ENCODE measurements at places on chromosomes 1 and 21.

DNA sequence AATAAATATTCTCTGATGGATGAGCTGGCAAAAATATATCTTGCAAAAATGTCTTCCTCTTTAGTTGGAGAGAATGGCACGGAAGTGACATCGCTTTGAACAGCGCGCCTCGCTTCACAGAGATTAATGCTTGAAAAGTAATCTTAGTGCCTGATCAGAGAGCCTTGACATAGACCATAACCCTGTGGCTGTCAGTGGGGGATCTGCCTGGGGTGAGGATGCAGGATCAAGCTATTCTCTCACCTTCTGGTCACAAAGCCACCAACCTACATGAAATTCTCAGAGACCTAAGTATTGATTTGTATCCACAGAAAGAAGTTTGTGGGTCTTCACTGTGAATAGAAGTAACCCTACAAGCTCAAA is 492.6 kb downstream of the LMO4 start:
- DNase-seq, result no peak

- DNase-seq, result peak; percentile 17
These were observed 104.9 kb upstream of the TMPRSS2 start for GRCh38 chr21:41612674-41613532.

DNA sequence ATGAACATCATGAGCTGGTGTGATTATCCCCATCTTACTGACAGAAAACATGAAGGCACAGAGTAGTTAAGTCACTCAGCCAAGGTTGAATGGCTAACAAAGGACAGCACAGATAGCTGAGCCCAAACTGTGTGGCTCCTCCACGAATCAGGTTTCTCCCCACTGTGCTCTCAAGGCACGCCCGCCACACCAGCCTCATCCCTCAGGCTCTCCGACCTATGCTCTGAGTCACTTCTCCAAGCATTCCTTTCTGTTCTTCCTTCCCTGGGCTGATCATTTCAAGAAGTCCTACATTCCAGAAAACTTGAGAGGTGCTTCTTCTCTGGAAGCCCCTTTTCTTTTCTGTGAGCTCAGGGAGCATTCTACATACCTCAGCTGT is 25.3 kb upstream of the SDC3 start:
- no peak for DNase-seq

DNA sequence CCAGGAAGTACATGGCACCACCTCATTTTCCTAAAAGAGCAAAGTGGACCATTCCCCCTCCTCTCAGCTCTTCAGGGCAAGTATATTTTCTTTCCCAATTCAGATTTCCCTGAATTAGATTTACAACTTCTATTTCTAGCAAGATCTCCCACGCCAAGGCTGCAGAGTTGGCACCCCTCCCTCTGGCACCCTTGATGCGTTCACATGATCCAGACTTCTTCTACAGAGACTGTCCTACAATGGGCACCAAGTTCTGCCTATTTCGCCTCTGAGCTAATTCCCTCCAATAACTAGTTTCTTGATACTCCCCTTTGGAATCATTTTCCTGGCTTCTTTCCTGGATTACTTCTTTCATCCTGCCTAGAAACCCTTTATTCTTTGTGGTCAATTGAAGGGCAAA is 122.0 kb downstream of the CDC7 start:
- DNase-seq, result no peak

DNA sequence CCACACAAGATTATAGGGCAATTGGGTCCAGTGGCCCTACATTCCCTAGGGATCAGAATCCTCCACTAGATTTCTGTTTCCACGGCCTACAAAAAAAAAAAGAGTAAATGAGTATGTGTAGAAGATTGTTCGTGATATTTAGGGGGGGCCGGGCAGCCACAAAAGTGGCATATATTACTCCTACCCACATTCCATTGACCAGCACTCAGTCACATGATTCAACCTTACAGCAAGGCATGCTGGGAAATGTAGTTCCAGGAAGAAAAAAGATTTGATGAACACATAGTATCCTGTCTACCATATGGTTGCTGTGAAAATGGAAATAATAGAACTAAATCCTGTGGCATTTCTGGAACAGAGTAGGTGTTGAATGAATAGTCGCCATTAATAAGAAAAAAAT is 43.4 kb upstream of the GJB5 start:
- no peak for DNase-seq

DNA sequence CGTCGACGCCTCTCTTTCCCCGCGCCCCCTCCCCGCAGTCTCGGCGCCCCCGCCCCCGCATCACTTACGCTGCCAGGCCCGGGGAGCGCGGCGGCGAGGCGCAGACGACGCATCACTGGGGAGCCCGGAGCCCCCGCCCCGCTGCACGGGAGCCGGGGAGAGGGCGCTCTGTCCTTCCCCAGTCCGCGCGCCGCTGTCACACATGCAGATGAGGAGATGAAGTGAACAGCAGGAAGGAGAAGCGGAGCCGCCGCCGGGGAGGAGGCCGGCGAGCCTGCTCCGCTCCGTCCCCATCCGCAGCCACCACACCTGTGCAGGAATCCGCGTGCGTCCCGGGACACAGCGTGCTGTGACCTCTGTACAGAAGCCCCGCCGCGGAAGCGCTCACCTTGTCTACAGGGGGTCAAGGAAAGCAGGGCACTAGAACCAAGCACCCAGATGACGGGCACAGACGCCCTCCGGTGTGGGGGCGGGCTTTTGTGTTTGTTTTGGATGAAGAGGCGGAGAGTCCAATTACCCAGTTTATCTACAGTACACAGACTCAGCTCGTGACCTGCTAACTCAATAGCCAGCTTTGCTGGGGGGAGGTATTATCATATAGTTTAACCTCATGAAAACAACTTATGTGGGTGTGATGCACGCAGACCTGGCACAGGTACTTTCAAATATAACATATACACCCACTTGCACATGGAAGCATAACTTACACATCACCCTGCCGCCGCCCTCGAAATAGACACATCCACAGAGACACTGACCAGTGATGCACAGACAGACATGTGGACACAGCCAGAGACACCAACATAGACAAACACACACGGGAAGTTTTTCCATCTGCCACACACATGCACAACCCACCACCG is 12.4 kb downstream of the KLHDC8A start:
- DNase-seq, result peak; percentile 21

DNA sequence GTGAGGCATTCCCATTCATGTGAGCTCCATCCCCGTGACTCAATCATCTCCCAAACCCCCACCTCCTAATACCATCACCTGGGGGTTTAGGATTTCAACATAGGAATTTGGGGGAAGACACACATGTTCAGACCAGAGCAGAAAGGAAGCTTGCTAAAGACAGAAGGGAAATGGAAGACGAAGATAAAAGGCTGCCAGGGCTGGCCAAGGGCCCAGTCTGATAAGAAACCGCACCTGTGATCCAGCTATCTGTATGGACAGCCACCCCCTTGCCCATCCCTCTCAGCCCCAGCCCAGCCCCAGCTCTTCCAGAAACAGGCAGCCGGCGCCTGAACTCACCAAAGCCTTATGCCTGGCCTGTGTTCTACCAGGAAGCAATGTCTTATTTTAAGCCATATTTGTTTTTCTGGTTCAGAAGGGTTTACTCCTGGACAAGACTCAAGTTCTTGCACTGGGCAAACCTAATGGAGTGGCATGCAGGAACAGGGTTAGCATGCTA is 198.4 kb upstream of the VAMP3 start:
- DNase-seq, result no peak

DNA sequence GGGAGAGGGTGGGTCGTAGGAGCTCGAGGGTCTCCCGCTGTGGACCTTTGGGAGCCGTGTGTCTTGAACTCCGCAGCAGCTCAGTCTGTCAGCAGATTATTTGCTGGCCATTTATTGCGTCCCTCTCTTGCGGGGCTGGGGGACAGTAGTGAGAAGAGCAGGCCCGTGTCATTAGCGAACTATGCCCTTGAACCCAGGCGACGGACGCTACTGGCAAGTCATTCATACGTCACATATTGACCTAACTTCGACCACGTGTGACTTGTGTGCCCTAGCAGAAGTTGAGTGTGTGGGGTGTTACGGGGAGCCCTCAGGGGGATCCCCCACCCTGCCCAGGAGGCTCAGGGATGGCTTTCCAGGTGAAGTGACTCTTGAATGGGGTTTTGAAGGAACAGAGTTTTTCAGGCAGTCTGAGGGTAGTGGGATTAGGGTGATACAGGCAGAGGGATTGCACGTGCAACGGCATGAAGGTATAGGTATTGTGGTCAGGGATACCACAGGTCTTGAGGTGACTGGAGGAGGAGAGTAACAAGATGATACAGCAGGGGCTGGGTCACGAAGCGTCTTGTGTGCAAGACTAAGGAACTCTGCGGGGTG is 13.0 kb downstream of the RCC1 start:
- DNase-seq, result peak; percentile 47

- DNase-seq, result no peak
These were observed 117.5 kb downstream of the PRDM16 start for GRCh38 chr1:3186526-3186921.

Data from stimulated activated CD4-positive, alpha-beta T cell treated with anti-CD3 and anti-CD28 coated beads, Interleukin-2, amount 100 ng/mL, for 48 hours (primary cell).